Right ventricle myocardium inferior (tissue), 1 donor: ENCODE measurements at places on chromosomes 12 and 14. TPM values are rescaled to one million over a fixed set of nuclear protein-coding genes. Genes with fewer than 3 reads are reported as not detected.

The IL23A gene
- not detected for total RNA-seq

The ABCC9 gene
- 78.1 TPM for total RNA-seq

DNA sequence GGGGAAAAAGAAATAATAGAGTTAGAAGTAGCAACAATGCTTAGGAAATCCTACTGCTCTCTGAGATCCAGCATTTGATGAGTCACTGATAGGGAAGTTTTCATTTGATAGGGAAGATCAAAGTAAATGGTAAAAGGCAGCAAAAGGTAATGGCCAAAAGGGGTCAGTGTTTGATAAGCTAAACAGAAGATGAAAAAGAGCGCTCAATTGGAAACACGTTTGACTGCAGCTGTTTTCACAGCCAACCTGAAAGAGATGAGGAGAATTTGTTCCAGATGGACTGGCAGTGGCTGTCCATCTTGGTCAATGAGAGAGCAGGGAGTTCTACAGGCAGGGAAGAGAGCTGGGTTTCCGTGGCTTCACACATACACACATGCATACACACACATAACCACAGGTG lies 264.2 kb downstream of the TMEM132C start:
- no peak for DNase-seq

GRCh38 chr14:23929822-23930294 lies 23.7 kb upstream of the DHRS4 start:
- DNase-seq: no peak

DNA sequence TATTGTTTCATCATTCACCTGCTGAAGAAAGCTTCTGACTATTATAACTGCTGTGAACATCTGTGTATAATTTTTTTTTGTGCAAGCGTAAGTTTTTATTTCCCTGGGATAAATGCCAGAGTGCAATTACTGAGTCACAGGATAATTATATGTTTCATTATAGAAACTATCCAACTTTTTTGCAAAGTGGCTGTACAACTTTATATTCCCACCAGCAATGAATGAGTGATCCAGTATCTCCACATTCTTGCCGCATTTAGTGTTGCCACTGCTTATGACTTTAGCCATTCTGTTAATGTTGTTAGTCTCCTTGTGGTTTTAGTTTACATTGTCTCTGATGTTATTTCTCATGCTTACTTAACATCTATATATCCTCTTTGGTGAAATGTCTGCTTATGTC lies 88.1 kb upstream of the CCDC175 start:
- DNase-seq: no peak

- no peak for DNase-seq
Measured at GRCh38 chr12:1655225-1655788, 26.3 kb downstream of the WNT5B start.

DNA sequence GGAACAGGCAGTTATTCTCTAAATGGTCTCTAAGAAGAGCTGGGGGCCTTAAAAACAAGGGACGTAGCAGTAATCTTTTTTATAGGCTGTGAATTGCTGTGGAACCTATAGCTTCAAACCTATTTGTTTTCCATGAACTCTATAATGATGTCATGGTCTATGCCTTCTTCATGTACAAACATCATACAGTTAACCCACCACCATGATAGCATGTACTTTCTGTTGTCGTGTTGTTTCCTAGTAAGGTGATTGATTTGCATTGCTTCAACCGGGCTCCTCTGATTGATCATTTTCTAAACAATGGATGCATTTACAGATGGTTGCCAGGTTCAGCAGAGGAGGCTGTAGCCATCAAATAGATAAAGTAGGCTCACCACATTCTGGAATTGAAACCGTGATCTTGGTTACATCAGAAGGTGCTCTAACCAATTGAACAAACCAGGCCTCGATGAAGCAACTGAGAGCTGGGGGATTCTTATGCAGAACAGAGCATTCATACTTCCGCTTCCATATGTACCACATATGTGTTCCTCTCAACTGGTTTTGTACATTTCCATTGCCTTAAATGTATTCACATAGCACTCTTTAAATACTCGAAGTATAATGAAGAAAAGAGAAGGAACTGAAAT lies 25.6 kb upstream of the PCNX1 start:
- no peak for DNase-seq

DNA sequence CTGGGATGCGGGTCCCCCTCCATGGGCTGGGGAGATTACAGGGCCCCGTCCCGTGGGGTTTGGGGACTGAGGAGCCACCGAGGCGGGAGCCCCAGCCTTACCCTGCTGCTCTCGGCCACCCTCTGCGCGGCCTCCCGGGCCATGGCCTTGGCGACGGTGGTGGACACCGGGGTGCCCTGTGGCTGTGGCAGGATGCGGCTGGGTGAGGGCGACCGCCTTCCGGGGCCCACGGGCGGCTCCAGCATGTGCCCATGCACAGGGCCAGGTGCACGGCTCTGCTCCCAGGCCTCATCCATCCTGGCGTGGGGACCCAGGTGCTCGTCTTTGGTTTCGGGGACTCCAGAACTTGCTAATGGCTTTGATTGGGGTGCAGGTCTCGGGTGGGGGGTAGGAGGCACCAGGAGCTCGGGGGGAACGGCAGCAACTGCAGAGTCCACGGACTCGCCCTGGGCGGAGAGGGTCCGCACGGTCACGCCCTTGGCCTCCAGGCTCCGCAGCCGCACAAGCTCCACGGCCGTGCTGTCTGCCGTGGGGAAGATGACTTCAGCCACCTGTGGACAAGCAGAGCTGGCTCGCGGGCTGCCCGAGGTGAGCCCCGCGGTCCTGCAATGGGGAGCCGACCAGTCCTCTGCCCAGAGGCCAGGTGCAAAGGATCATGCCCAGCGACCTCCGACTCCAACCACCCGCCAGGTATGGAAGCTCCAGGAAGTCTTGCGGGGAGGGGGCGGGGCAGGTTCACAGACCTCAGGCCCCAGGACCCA lies 99.2 kb downstream of the PIWIL1 start:
- DNase-seq: no peak
